Effector memory CD4-positive, alpha-beta T cell (primary cell): ENCODE measurements at places on chromosomes 2 and 18.
A peak's percentile ranks its signal among the peaks of the same experiment; 100 is the strongest.

GRCh38 chr2:35783723-35784122, 571.9 kb upstream of the CRIM1 start:
- DNase-seq: no peak

GRCh38 chr2:50111067-50111466, 920.9 kb downstream of the NRXN1 start:
- no peak for DNase-seq

- no peak for DNase-seq
These were observed 256.3 kb downstream of the CCDC178 start for GRCh38 chr18:33184175-33184574.

DNA sequence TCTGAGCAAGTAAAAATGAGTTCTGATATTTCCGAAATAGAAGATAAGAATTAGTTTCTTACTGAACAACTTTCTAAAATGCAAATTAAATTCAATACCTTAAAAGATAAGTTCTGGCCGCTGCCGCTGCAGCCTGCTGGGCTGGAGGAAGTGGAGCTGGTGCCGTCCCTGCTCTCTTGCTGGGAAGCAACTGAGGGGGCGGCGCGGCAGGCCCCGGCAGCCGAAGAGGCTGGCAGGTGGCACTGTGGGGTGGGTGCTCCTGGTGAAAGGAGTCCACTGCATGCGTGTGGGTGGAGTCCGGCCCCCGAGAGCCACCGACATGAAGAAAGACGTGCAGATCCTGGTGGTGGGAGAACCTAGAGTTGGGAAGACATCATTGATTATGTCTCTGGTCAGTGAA, 89.5 kb upstream of the ZNF519 start:
- no peak for DNase-seq

GRCh38 chr2:16168506-16169264, 228.3 kb downstream of the MYCN start:
- no peak for DNase-seq

- no peak for DNase-seq
These were observed 521.9 kb downstream of the CCDC85A start for GRCh38 chr2:56705713-56706112.

- DNase-seq: no peak
These were observed 36.7 kb upstream of the NEB start for GRCh38 chr2:151770995-151771394.

- DNase-seq: no peak
These were observed 12.0 kb downstream of the DNAJC27 start for GRCh38 chr2:24959761-24960160.

GRCh38 chr2:117058366-117058765, 756.1 kb upstream of the DDX18 start:
- no peak for DNase-seq

- DNase-seq: no peak
These were observed 47.8 kb upstream of the REG3G start for GRCh38 chr2:78977661-78978145.

- DNase-seq: no peak
These were observed 23.0 kb downstream of the BIN1 start for GRCh38 chr2:127083819-127084503.

DNA sequence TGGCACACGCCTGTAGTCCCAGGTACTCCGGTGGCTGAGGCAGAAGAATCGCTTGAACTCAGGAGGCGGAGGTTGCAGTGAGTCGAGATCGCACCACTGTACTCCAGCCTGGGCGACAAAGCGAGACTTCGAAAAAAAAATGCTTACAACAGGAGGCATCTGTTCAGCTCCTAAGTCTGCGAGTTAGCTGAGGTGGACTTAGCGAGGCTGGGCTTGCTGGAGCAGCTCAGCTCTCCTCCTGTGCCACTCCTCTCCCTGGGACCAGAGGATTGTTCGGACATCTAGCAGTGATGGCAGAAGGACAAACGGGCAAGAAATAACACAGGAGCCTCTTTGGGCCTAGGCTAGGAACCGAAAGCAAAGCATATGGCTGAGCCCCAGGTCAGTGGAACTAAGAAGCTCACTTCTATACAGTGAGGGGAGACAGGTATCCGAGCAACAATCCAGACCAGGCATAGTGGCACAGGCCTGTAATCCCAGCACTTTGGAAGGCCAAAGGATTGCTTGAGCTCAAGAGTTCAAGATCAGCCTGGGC, 260.1 kb downstream of the GLI2 start:
- no peak for DNase-seq

- DNase-seq: no peak
These were observed 27.3 kb downstream of the ZAP70 start for GRCh38 chr2:97740590-97741182.

DNA sequence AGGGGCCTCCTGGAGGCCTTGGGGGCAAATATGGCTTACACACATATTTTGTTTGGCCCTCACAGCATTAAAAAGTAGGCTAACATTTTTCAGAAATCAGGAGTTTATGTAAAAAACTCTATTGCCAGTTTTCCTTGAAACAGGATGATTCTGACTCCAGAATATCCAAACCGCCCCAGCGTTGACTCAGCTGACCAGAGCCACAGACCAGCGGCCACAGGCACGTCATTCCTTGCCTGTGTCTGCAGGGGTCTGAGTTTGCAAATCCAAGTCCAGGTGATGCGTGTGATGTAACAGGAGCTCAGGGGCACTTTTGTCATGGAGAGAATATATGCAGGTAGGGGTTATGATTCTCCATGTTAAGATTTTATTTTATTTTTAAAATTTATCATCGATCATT, 79.4 kb upstream of the ALKAL2 start:
- DNase-seq: no peak

GRCh38 chr2:85852152-85852840, 36.5 kb downstream of the ST3GAL5 start:
- no peak for DNase-seq

DNA sequence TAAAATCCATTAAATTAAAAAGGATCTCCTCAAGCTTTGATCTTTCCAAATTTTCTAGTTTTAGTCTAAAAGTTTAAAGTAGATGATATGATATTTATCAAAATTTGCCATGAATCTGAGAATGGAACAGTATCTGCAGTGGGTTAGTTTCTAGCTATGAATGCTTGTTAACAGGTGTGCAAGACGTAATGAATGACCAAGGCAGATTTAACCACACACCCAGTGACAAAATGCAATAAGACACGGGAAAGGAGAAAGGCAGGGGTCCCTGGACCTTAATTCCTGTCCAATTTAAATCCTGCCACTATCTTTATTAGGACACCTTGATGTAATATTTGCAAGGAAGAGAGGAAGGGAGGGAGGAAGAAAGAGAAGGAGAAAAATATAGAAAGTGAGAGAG, 30.5 kb upstream of the PEX13 start:
- DNase-seq: no peak

DNA sequence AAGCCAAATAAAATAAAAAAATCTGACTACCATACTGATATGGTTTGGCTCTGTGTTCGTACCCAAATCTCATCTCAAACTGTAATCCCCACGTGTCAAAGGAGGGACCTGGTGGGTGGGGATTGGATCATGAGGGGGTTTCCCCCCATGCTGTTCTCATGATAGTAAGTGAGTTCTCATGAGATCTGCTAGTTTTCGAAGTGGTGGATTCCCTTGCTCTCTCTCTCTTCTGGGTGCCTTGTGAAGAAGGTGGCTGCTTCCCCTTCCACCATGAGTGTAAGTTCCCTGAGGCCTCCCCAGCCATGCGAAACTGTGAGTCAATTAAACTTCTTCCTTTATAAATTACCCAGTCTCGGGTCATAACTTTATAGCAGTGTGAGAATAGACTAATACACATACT, 123.8 kb upstream of the WDSUB1 start:
- no peak for DNase-seq

GRCh38 chr2:120983344-120983743, 247.7 kb downstream of the GLI2 start:
- DNase-seq: no peak

DNA sequence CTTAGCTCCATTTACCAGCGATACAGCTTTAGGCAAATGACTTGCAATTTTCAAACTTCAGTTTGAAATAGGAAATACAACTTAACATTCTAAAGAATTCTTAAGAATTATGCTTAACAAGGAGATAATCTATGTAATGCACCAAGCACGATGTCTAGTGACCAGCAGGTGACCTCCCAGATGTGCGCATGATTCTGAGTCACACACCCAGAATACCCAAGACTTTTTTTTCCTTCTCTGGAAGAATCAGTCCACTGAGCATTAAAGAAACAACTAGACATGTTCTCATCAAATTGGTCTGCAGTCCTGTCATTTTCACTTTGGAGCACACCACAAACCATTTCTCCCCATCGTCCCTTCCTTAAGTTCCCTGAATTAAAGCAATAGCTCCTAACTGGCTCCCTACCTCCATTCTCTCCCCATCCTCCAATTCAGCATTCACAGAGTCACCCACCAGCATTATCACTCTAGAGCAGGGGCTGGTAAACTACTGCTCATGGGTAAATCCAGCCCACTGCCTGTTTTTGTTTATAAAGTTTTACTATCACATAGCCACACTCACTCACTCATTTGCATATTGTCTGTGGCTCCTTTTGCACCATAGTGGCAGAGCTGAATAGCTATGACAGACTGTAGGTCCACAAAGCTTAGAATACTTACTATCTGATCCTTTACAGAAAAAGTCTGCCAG, 13.2 kb downstream of the EVA1A start:
- no peak for DNase-seq

DNA sequence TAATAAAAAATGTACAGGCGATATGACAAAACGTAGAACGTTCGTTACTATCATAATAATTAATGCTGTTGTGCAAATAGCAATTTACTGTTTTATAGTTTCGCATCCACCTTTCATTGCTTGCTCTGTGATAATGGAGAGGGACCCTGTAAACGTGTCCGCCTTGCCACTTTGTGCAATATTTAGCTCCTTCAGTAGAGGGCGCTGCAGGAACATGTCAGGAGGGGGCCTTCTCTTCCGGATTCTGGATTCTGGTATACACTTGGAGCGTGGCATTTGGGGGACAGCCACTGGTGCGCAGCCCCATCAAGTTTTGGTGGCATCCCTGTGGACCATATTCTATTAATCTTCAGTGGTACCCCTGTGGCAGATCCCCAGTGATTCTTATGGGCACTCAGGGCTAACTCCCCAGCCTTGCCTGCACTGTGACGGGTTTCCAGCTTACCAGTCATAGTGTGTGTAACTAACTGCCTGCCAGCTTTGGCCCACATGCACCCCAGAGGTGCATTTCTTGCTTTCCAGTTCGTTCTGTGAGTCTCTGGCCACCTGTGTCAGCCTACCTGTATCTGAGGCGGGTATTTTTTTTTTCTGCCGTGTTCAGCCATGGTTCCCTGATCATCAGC, 140.3 kb downstream of the CYRIA start:
- DNase-seq: no peak

GRCh38 chr18:12421732-12422131, 14.0 kb downstream of the PRELID3A start:
- DNase-seq: no peak

GRCh38 chr2:97851172-97851571, 137.8 kb downstream of the ZAP70 start:
- DNase-seq: no peak

DNA sequence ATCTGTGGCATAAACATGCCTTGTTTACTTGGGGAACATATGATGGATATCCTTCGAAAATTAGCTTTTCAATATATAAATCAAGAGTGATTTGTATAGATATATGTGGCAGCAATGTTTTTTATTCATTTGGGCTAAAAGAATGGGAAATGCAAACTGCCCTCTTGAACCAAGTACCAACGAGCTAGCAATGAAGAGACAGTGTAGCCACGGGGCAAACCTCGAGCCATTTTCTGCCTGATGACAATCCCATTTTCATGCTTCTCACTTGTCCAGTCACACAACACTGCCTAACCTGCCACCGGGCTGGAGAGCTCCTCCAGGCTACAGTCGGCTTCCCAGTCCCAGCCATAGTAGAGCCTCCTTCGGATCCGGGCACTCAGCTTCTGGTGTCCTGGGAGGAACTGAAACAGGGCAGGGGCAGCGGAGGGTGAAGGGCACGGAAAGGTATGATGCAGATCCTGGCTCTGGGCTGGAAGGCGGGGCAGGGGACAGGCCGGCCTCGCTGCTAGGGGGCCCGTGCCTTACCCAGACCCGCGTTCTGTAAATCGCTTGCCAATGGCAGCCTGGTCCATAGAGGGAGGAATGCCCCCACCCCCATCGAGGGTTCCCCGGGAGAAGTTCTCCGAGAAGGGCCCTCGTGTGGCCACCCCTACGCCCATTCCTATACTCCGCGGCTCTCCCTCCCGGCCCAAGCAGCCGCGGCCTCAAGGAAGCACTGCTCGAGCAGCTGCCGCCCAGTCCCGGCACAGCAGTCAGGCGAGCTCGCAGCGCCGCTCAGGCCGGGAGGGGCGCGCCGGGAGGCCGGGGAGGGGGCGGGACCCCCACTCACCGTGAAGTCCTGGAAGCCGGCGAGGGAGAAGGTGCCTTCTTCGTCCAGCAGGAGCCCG, 552 bp downstream of the CNPPD1 start:
- peak; percentile 5 for DNase-seq

DNA sequence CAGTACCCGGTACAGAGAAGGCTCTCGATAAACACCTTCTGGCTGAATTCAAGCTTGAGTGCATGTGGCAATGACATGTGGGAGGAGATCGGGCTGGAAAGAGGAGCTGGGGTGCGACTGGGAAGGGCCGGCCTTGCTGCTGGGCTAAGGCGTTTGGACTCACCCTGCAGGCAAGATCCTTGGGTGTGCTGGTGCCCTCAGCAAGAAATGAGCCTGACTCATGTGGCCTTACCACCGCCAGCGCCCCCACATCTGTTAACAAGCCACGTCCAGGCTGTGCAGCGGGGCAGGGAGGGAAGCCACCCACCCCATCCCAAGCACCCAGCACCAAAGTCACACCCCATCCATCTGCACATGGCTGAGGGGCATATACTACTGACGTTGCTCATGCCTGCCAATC, 1.3 kb downstream of the HS1BP3 start:
- no peak for DNase-seq

- no peak for DNase-seq
These were observed 38.2 kb upstream of the MARCO start for GRCh38 chr2:118903551-118904479.

GRCh38 chr2:31049264-31049663, 89.0 kb downstream of the GALNT14 start:
- no peak for DNase-seq

- no peak for DNase-seq
These were observed 513 bp downstream of the THOC1 start for GRCh38 chr18:267380-267687.

GRCh38 chr2:150477347-150477746, 10.1 kb downstream of the RND3 start:
- no peak for DNase-seq
